Activated effector memory CD4-positive, alpha-beta T cell treated with anti-CD3 and anti-CD28 coated beads, Interleukin-2, amount 50 U/mL, for 16 hours (primary cell): ENCODE measurements at places on chromosomes 2 and 18.

- DNase-seq, result no peak
Observed at GRCh38 chr2:39375917-39376316, 61.2 kb downstream of the MAP4K3 start.

- DNase-seq, result no peak
Observed at GRCh38 chr2:223247136-223247535, 195.1 kb downstream of the KCNE4 start.

DNA sequence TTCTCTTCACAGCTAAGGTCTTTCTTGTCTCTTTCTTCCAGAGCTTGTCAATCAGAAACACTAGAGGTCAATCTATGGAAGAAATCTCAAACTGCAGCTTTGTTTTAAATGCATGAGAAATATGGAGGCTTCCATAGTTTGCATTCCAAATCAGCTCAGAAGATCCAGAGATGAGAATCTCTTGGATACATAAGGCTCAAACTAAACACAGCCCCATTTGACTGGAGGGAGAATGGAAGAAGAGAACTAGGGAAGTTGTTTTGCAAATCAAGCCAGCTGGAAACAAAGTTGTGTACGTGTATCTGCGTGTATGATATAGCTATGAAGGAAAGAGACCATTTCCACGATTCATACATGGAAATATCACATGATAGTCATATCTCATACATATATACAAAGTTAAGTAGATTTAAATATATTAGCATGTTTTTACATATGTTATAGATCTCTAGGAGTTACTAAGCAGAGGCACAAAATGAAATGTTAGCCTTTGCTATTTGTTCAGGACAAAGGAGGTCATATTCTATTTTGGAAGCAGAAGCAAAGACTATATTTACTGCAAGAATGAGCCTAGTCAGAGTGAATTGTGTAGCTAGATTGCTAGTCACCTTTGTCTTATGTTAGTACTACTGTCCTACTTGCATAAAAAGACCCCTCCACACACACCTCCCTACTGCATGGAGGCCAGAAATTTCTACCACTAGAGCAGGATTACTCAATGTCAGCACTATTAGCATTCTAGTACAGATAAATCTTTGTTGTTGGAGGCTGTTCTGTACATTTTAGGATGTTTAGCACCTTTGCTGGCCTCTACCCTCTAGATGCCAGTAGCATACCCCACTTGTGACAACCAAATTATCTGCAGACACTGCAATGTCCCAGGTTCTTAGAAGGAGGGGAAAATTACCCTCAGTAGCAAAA, 303.5 kb upstream of the CHAC2 start:
- DNase-seq, result no peak

- DNase-seq, result no peak
Observed at GRCh38 chr18:22899421-22899820, 33.7 kb upstream of the RBBP8 start.

DNA sequence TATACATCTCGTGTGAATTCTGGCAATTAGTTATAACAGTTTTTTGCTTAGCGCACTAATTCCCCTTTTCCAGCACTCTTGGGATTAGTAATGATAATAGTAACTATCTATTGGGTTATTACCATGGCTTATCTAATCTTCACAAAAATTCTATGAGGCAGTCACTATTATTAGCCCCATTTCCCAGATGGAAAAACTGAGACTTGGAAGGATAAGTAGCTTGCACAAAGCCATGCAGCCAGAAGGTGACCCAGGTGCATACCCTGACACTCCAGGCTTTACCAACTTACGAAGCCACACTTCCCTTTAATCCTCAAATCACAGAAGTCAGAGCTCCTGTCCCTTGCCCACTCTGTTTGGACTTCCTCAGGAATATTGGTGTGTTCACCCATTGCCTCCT, 156.8 kb downstream of the CYP26B1 start:
- DNase-seq, result no peak

- no peak for DNase-seq
Observed at GRCh38 chr2:23624378-23624777, 239.4 kb downstream of the KLHL29 start.

DNA sequence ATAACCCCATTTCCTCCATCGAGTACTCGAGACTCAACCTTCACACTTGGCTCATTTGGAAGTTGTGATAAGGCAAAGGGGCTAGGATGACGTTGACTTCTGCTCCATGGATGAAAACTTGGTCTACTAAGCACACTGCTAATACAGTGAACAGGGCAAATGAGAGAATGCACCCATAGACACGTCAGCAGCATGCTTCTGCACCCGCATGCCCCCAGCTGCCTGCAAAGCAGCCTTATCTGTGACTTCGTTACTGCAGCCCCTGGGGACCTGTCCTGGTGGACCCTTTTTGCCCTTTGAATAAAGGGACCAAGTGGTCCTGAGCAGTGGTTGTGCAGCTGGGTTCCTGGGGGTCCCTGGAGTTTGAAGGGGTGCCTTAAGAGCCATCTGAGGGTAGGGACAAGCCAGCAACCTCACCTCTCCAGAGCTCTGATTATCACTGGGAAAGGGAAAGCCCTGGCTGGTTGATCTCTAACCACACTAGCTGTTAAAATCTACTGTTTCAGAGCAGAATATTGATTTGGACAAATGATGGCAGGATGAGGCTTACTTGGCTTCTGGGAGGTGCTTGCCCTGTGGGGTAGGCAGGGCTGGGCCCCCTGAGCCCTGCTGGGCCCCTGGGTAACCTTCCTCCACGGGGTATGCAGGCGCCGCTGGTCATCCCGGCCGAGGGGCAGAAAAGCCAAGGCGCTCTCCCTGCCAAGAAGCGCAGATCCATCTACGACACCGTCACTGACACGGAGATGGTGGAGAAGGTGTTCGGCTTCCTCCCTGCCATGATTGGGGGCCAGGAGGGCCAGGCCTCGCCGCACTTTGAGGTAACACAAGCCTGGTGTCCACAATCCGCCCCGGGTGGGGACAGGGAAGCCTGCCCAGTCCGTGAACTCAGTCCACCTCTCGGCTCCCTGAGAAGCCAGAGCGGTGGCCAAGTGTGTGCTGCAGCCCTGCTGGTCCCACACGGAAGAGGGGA, 37.6 kb upstream of the GPR17 start:
- DNase-seq, result peak; percentile 60

DNA sequence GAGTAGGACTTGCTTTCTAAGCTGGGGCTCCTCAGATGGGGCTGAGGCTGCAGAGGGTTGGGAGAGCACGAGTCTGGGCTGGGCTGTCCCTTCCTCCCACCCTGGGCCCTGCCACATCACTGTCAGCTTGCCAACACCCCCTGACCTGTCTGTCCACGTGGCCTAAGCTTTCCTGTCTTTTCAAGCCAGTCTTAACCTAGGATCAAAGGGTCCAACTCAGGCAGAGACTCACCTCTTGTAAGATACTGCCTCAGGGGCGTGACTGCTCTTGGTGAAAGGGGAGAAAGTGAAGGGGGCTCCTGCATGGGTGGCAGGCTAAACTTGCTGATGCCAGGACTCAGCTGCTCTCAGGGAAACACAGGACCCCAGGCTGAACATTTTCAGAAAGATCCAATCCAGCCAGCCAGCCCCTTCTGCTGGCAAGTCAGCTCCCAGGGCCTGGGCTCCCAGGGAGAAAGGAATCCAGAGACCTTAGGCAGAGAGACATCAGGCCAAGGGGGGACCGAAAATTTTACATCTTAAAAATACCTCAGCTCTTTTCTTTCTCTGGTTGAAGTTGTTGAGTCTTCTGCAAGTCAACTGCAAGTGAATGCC, 144.2 kb upstream of the ID2 start:
- DNase-seq, result peak; percentile 22

DNA sequence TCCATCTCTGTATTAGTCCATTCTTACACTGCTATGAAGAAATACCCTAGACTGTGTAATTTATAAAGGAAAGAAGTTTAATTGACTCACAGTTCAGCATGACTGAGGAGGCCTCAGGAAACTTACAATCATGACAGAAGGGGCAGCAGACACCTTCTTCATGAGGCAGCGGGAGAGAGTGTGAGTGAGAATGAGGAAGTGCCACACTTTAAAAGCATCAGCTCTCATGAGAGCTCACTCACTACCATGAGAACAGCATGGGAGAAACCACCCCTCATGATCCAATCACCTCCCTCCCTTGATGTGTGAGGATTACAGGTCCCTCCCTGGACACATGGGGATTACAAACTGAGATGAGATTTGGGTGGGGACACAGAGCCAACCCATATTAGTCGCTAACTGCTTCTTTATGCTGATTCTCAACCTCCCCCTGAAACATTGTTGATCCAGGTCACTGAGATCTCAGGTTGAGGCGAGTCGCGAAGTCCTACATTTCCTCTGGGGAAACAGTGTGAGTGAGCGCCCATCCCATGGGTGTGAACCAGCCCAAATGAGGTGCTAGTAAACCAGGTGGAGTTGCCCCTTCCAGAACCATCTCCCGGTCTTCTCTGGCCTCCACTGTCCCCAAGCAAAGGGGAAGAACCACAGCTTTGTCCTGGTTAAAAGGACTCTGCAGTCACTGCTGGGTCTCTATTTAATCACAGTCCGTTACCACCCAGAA, 123.8 kb downstream of the CAPN13 start:
- no peak for DNase-seq

GRCh38 chr2:18546567-18546966, 13.9 kb downstream of the RDH14 start:
- DNase-seq, result no peak

- DNase-seq, result no peak
Observed at GRCh38 chr18:37276111-37276890, 289.3 kb downstream of the CELF4 start.

- DNase-seq, result no peak
Observed at GRCh38 chr2:200193791-200194190, 112.7 kb upstream of the SPATS2L start.

GRCh38 chr2:167599219-167599618, 648.2 kb downstream of the STK39 start:
- DNase-seq, result no peak

GRCh38 chr2:39932198-39932597, 153.1 kb upstream of the THUMPD2 start:
- no peak for DNase-seq

DNA sequence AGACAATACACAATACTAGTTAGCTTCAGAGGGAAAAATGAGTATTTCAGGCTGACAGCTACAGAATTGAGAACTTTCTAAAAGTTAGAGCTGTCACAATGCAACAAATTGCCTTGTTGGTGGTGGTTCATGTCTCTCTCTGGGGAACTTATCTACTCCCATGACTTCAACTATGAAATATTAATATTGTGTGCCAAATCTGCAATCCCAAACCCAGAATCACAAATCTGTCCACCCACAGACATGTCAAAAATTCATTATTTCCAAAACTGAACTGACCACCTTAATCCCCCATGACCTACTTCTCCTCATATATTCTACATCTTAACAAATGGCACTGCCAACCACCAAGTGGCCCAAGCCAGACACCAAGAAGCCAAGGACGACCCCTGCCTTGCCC, 143.5 kb downstream of the TCF4 start:
- DNase-seq, result no peak

DNA sequence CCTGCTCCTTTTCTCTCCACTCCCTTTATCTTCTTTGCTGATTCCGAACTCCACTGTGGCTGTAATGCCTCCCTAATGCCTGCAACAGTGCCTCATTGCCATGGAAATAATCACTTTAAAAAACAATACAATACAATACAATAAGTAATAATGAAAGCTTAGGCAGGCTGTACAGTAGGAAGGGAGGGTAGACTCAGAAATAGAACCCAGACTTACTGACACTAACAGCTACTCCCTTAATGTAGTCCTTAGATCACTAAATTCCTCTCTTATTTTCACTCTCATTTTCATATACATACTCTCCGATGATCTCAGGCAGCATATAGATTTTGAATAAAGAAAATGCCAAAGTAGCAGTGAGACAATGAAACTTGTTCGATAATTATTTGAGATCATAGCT, 70.2 kb downstream of the DLGAP1 start:
- DNase-seq, result no peak

DNA sequence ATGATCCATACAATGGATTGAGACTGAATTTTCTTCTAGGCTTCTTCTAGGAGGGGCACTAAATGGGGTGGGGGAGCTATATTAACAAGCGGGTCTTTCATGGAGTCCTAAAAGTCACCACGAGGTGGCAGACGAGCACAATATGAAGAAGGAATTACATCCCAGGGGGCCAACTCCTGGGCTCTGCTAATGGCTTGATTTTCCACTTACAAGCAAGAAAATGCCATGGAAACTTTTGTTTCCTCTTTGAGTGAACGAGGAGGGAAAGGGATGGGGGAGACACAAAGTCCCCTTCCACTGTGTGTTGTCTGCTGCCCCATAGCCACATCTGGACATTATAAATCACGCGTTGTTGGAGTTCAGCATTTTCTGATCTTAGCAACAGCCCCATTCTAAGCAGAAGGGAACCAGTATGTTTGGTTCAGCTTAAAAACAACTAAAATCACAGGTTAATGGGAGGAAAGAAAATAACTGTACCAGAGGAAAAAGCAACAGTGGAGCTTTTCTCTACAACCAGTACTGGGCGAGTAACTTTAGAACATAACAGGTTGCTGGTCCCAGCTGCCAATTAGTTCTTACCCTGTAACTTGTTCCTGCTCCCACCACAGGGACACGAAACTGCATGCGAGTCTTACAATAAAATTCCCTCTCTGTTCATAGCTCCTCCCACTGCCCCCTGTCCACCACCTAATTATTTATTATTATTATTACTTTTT, 285.0 kb upstream of the PARD3B start:
- peak; percentile 64 for DNase-seq

GRCh38 chr2:109422071-109422757, 191.6 kb downstream of the SEPTIN10 start:
- DNase-seq, result no peak

DNA sequence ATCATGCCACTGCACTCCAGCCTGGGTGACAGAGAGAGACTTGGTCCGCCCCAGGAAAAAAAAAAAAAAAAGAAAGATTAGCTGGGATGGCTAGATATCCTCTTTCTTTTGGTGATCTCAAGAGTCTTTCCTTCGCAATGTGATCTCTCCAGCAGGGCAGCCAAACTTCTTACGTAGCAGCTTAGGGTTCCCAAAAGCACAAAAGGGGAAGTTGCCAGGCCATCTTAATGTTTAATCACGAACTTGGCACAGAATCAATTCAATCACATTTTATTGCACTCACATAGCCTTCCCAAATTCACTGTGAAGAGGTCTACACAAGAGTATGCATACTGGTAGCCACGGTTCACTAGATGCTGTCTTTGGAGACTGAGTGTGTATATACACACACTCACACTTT, 53.1 kb downstream of the VIL1 start:
- DNase-seq, result no peak

DNA sequence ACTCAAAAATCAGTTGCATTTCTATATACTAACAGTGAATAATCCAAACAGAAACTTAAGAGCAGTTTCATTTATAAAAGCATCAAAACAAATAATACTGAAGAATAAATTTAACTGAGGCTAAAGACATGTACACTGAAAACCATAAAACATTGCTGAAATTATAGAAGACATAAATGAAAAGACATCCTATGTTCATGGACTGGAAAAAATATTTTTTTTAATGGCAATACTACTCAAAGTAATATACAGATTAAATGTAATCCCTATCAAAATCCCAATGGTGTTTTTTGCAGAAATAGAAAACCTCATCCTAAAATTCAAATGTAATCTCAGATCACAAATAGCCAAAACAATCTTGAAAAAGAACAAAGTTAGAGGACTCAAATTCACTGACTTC, 28.6 kb downstream of the ROCK1 start:
- DNase-seq, result no peak
